NCI-H460 (cell line): ENCODE measurements at places on chromosomes 11 and 22. TPM values are rescaled to one million over a fixed set of nuclear protein-coding genes. Genes with fewer than 3 reads are reported as not detected.

GRCh38 chr11:78993802-78994430 is 419.3 kb upstream of the NARS2 start:
- DNase-seq: no peak

- DNase-seq: no peak
Observed at GRCh38 chr22:47631571-47632102, 869.2 kb downstream of the TBC1D22A start.

DNA sequence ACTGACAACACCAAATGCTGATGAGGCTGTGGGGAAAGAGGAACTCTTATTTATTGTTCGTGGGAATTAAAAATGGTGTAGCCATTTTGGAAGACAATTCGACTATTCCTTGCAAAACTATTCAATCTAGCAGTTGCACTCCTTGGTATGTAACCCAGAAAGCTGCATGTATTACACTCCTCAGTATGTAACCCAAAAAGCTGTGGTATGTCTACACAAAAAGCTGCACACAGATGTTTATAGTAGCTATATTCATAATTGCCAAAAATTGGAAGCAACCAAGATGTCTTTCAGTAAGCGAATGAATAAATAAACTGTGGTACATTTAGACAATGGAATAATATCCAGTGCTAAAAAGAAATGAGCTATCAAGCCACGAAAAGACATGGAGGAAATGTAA is 4.9 kb downstream of the NNMT start:
- DNase-seq: no peak

The OR52A1 gene
- total RNA-seq: not detected in 2 replicates

The PTPN5 gene
- total RNA-seq: not detected in 2 replicates

DNA sequence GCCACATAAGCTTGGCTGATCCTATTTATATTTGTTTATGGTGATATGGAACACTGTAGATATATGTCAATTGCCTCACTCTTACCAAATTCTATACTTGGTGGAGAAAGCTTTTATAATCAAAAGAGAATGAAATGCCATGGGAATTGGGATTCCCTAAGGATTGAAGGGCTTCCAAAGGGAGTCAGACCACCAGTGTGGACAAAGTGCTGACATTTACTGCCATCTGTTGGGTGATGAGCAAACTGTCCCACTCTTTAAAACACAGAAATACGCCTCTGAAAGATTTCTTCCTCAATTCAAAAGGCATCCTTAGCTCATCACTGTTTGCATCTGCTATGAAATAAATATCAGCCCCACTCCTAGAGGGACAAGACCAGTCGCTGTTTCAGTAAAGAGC is 7.1 kb downstream of the SLC1A2 start:
- peak; percentile 8 for DNase-seq

The BRSK2 gene
- total RNA-seq: 3.1 and 4.2 TPM in 2 replicates

DNA sequence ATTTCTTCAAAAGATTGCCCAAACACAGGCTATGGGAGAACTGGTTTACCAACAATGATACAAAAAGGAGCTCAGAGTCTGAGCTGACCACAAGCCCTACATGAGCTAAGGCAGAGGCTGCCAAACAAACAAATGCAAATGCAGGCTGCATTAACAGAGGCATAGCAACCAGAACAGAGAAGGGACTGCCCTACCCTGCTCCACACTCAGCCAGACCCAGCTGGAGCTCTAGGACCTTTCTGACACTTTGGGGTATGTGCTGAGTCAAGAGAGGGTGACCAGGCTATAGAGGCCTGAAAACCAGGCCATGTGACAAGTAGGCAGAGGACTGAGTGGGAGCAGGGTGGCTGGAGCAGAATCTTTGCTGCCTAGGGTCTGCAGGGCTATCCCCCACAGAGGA is 17.8 kb upstream of the P2RY2 start:
- DNase-seq: no peak

GRCh38 chr11:64665411-64665821 is 57.6 kb downstream of the NRXN2 start:
- DNase-seq: no peak

DNA sequence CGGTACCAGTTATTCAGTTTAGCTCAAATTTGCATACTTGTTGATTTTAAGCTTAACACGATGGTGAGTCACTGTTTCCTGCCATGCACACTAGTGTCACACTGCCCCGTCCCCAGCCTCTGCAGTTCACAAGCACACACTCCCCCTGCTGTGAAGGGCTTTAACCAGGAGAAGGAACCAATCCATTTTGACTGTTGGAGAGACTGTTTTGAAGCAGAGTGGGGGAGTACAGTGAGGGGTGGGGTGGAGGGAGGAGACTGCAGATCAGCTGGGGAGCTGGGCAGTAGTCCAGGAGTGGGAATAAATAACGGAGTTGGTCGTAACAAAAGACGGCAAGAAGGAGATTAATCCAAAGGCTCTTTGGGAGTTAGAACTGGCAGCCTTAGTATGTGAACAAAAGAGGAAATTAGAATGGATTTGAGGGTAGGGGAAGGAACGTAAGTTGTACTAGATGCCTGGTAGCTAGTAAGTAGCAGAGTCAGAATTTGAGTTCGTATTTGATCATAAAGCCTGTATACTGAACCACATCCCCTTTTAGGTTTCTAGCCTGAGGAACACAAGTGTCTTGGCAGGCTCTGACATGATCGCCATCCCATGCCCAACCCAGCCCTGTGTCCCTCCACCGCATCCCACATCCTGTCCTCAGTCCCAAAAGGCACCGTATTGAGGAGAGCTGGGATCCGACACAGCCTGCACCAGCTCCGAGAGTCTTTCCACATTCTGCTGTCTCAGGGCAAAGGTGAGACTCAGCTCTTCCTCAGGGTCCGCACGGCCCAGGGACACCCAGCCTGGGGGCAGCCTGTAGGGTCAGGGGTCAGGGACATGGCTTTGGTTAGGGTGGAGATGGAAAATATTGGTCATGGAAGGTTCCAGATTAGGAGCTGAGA is 862 bp downstream of the TPP1 start:
- no peak for DNase-seq

DNA sequence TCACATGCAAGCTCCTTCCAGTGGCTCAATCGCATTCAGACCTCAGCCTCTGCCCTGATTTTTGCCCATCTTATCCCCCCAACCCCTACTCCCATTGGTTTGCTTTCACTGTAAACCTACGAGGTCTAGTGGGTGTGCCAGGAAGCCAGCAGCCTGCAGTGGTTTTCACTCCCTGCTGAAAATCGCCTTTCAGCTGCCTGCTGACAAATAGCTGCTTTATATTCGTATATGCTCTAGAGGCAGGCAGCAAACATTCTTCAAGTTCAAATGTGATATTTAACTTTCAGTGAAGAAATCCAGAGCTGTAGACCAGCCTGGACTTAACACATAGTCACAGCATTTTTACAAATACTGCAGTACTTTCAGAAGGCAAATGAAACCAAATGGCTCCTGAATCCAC is 92.8 kb upstream of the APOA1 start:
- DNase-seq: peak; percentile 26

- DNase-seq: no peak
Observed at GRCh38 chr22:50141891-50142363, 28.6 kb upstream of the PANX2 start.
